ENCODE measurements at places on chromosomes 2 and 18.

DNA sequence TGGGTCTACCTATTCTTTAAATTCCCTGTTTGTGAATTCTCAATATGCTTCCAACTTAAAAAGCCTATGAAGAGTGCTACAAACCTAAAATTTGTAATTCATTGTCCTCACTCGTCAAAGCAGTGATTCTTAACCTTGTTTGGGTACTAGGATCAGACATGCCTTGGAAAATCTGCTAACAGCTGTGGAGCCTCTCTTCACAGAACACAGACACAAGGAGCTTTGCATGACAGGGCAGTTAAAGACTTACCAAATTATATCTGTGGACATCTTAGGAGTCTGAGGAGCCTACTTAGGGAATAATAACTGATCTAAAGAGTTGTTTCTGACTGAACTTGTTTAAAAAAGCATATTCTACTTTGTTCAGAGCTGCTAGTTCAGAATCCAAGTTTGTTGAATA is 38.1 kb downstream of the TMEM87B start:
- no peak for DNase-seq

DNA sequence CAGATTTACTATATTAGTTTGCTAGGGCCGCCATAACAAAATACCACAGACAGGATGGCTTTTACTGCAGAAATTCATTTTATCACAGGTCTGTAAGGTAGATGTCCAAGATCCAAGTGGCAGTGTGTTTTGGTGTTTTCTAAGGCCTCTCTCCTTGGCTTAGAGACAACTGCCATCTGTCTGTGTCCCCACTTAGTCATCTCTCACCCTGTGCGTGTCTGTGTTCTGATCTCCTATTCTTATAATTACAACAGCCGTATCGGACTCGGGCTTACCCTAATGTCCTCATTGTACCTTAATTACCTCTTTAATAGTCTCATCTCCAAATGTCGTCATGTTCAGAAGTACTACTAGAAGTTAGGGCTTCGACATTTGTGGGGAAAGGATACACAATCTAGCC is 362.3 kb upstream of the CDH19 start:
- no peak for DNase-seq

GRCh38 chr2:217420854-217421253 is 561.0 kb upstream of the TNP1 start:
- no peak for DNase-seq

- no peak for DNase-seq
Measured at GRCh38 chr18:11411048-11411447, 198.3 kb upstream of the SLC35G4 start.

GRCh38 chr2:98480598-98480997 is 35.9 kb downstream of the INPP4A start:
- DNase-seq: no peak

DNA sequence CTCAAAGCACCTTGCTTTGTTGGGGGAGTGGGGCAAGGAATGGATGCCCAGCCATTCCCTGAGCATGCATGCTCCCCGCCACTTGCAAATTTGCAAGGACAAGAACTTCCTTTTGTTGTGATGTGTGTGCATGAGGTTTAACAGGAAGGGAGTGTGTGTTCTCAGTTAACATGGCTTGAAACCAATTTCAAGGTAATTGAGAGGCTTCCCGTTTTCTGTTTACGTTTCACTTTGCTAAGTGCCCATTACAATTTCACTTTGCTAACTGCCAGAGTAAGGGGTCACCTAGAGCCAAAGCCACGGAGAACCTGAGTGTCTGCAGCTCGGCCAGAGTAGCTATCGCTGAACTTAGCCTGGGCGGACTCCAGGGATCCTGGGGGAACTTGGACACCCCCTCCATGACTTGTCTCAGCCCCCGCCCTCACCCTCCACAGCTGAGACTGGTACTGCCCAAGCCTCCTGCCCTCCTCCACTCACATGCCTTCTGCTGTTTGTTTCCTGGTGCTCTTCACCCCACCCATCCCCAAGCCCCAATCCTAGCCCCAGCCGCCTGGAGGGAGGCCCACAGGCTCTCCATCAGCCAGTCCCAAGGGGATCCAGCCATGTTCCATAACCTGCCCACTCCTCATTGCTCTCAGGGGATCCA is 53.6 kb upstream of the LAPTM4A start:
- no peak for DNase-seq

DNA sequence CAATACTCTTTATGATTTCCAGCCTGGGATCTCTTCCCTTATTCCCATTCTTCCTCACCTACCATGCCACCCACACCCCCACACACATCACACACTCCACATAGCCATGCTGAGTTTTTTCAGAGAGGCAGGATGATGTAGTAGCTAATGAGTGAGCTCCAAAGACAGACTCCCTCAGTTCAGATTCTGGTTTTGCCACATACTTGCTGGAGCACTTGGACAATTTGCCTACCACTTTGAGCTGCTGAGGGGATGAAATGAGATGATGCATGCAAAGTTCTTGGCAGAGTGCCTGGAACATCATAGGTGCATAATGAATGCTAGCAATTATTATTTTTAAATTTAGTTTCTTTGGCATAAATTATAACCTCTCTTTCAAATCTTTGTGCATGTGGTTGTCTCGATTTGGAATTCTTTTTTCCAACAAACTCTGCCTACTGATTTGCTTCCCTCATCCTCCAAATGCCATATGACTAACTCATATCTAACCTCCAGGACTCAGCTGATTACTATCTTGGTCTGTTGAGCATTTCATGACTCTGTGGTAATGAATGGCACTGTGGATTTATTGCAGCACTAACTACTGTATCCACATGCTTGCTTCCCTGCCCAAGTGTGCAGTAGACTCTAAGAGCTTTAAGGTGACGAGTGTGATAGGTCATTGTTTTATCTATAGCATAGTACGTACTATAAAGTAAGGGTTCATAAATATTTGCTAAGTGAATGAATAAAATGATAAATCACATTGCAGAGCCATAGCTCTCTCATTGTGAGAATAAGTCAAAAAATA is 99.1 kb downstream of the TACR1 start:
- DNase-seq: no peak

DNA sequence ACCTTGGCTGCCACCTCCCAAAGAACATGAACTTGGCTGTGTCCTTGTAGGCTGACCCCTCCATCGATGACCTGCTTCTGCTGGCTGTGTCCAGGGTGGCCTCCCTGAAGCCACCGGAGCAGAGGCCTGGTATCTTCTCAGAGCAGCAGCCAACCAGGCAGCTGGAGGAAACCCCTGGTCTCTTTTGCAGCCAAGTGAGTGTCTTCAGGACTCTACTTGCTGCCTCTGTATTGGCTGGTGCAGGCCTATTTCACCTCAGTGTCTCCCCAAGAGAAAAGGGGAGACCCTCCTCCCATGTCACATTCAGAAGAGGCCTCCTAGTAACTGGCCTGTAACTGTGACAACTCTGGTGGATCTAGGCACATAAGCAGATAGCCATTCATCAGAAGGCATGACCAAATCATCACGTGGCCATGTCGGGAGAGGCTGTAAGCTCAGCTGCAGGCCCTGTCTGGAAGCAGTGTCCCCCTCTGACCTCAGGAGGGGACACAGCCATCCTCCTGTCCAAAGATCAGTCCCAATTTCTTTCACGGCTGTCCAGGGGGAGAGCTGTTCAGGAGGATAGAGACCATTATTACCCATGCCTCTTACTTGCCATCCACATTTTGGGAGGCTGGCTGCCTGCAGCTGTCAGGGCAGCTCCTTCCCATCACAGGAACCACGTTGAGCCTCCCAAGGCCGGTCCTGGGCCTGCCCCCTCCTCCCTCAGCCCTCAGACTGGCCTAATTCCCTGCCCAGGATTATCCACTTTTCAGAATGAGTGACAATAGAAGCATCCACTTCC is 20.9 kb upstream of the ROCK2 start:
- no peak for DNase-seq

DNA sequence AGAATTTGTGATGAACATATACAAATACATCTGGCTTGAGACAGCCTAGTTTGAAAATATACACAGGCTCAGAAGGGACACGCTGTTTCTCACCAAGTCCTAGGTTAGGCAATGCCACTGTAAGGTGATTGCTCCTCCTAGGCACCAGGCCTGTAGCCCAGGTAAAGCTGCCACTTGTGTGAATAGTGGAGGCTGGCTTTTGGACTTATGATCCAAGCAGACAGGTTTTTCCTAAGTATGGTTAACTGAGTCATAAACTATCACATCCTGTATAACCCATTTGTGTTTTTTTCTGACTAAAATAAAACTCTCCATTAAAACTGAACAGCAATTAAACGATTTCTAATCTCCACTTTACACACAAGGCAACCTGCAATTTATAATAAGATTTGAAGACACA is 81.0 kb downstream of the SEMA4F start:
- no peak for DNase-seq

- no peak for DNase-seq
Measured at GRCh38 chr18:45627204-45627526, 11.9 kb downstream of the SLC14A2 start.

DNA sequence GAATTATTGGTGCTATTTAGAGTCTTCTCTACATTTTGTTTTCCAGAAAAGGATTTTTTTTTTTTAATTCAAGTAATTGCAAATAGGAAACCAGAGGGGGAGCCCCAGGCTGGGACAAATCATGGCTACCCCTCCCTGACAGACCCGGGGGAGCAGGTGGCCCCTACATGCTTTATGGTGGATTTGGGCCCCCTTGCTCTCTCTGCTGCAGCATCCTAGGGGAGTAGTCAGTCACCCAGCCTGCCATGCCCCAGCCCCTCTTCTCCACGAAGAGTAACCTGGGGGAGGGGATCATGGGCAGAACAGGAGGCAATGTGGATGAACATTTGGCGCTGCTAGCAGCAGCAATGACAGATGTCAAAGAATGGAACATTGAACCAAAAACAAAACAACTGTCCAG is 4.6 kb downstream of the C2orf81 start:
- no peak for DNase-seq

DNA sequence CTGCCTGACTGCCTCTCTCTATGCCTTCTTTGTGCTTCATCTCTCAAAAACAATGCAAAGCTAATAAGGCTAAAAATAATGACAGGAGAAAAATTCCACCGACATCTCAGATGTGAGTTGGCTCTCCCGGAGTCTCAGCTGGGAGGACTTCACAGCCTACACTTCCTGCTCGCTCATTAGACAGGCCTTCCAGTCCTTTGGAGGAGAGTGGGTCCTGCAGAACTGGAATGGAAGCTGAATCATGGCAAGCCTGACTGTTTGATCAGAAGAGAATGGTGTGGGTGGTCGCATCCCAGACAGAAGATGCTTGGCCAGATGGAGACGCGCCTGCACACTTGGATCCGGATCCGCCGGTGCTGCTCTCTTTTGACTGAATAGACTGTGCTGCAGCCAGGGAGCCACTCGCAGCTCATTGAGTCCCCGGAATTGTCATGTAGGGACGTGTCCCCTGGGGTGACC is 49.7 kb downstream of the TRIB2 start:
- no peak for DNase-seq

DNA sequence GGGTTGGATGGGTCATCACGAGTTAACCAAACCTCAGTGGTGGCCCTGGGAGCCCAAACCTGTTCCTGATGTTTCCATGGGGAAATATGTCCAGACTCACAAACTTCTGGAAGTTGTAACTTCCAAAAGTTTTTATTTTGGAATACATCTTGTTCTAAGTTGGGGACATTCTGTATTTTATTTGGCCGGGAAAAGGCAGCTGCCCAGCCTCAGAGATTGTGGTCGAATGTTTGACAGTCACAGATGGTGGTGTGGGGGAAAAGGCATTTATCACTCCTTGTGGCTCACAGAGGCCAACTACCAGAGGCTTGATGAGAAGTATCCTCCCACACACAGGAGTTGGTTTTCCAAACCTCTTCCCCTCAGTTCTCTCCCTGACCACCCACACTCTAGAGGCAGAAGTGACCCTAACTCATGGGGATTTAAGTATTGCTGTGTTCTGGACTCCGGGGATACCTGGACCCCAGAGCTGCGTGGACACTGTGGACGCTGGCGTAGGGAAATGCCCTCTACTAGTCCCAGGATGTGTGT is 124.7 kb upstream of the PPP1CB start:
- no peak for DNase-seq

GRCh38 chr2:53058526-53058925 is 709.1 kb upstream of the CHAC2 start:
- DNase-seq: no peak

DNA sequence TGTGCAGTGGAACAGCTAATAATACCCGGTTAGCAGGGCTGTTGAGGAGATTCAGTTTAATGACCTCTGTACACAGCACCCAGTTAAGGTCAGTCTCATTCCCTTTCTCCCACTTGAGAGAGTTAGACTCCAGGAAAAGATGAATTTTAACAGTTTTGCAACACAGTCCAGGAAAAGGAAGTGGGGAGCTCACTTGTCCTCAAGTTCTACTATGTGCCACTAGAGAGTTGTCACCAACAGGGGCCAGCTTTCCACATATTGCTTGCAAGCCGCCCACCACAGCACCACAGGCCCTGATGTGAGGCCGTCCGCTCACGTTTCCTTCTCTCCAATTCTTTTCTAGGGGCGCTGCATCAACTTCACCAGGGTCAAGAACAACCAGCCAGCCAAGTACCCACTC is 142.1 kb downstream of the GFPT1 start:
- no peak for DNase-seq

- no peak for DNase-seq
Measured at GRCh38 chr2:214676421-214677089, 132.9 kb downstream of the BARD1 start.

GRCh38 chr18:3199942-3200645 is 19.7 kb downstream of the MYOM1 start:
- DNase-seq: no peak

- DNase-seq: no peak
Measured at GRCh38 chr2:157246765-157247407, 10.6 kb upstream of the GALNT5 start.

GRCh38 chr2:5188636-5189035 is 503.5 kb upstream of the SOX11 start:
- DNase-seq: no peak

- DNase-seq: no peak
Measured at GRCh38 chr2:69755862-69756467, 14.0 kb downstream of the ANXA4 start.

- no peak for DNase-seq
Measured at GRCh38 chr18:30999186-30999585, 43.4 kb downstream of the DSC3 start.

DNA sequence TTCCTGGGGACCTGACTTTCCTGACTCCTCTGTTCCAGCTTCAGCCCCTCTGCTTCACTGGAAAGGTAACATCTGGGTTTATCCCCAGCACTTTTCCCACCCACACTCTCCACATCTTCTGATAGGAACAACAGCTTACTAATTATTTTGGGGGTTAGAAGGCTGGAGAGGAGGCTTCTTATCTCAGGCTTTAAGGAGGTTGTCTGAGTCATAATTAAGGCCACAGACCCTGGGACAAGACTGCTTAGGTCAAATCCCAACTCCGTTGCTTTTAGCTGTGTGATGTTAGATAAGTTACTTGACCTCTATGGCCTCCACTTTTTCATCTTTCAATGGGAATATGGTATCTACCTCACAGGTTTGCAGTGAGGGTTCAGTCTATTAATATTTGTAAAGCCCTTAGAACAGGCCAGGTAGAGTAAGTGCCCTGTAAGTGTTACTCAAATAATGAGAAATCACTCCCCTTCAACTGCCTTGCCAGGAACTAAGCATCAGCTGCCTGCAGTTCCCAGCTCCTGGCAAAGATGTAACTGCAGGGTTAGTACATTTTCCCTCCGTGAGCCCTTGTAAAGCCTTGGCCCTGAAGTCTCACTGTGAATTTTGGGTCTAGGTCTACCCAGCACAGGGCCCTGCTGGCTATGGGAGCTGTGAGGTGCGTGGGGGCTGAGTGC is 123.6 kb downstream of the MTX2 start:
- DNase-seq: no peak

GRCh38 chr18:23363865-23364570 is 89.1 kb upstream of the RIOK3 start:
- no peak for DNase-seq
